ENCODE measurements at places on chromosomes 1 and 21.

DNA sequence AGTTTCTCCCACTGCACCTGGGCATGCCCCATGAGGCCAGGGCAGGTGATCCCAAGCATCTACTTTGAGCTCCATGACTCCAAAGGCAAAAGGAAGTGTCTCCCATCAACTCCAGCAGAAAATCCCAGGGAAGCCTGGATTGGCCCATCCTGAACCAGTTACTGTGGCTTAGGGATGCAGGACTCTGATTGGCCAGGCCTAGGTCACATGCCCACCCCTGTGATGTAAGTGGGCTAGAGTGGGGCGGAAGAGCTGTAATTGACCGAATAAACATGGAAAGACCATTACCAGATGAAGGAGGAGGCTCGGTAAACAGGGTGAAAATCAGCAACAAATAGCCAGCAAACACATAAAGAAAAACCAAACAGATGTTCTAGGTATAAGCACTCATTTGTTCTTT lies 45.2 kb downstream of the MATN1 start:
- H3K4me1 ChIP-seq = no peaks in the 10 kb centered on the region
- H3K4me3 ChIP-seq = no peak overlapping the region
- no peaks in the 10 kb centered on the region for H3K36me3 ChIP-seq
- H3K27me3 ChIP-seq = peaks cover 10% of the 10 kb centered on the region
- no peak overlapping the region for H3K27ac ChIP-seq

DNA sequence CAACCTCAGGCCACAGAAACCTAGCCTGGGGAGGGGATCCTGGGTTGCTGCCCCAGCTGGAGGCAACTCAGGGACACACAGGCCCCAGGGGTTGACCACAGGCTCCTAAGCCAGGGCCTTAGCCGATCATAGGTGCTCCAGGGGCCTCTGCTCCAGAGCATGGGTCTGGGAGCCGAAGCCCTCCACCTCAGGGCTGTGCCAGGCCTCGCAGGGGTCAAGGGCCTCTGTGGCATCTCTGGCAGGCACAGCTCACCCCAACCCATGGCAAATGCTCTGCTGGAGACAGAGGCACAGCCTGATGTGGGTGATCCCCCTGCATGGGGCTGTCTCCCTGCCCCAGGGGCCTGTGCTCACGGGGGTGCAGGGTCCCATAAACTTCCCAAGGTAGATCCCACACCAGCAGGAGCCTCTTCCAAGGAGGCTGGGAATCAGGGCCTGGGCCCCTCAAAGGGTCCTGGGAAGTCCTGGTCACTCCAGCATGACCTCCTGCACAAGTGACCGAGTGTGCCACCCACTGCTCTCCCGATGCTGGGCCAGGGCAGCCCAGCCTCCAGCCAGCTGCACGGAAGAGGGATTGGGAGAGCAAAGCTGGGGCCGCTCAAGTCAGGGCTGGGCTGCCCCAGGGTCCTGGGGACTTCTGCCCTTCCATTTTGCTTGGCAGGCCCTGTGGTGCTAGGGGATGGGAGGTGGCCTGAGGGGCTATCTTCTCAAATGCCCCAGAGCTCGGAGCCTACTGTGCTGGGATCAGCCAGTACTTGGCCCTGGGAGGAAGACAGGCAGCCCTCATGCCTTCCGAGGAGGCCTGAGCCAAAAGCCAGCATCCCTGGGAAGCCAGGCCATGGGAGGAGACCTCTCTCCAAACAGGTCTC lies 22.2 kb upstream of the PRSS38 start:
- peaks cover 25% of the 10 kb centered on the region for H3K4me1 ChIP-seq
- no peaks in the 10 kb centered on the region for H3K27me3 ChIP-seq
- H3K4me3 ChIP-seq = no peak overlapping the region
- no peaks in the 10 kb centered on the region for H3K36me3 ChIP-seq
- H3K27ac ChIP-seq = peak overlapping the region; percentile 77

DNA sequence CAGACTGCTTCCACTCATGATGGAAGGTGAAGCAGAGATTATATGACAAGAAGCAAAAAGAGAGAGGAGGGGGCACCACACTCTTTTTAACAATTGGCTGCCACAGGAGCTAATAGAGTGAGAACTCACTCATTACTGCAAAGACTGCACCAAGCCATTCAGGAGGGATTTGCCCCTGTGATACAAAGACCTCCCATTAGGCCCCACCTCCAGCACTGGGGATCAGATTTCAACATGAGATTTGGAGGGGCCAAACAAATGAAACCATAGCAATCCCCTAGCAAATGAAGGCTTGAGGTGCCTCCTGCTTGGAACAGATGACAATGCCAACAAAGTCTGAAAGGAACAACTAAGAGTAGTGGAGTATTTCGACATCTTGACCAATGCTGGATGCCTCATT lies 122.5 kb upstream of the COA6 start:
- DNase-seq = peak; percentile 35
- H3K36me3 ChIP-seq = no peaks in the 10 kb centered on the region
- no peak overlapping the region for H3K4me3 ChIP-seq
- H3K27me3 ChIP-seq = no peaks in the 10 kb centered on the region
- H3K4me1 ChIP-seq = no peaks in the 10 kb centered on the region

DNA sequence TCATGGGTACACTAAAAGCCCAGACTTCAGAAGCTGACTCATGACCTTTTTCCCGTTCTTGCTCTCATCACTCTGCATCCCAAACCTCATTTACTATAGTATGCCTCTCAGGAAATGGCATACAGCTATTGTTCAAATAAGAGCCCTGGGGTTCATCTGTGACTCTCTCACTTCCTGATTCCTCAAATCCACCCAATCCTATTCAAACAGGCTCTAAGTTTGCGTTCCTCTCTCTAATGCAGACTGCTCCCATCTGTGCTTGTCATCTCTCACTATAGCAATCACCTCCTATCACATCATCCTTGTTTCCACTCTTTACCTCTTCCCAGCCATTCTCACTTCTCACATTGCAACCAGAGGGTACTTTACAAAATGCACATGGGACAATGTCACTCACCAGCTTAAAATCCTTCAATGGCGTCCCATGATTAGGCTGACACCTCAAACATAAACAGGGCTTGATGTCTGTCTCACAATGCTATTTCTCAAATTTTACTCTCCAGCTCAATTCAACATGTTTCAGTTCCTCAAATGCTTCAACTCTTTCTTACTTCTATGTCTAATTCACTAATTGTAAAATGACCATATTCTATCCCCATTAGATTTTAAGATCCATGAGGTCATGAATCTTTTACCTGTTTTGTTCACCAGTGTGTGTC lies 408.4 kb downstream of the NTNG1 start:
- H3K4me3 ChIP-seq = no peak overlapping the region
- H3K27me3 ChIP-seq = no peaks in the 10 kb centered on the region
- no peak overlapping the region for H3K27ac ChIP-seq

GRCh38 chr1:9766759-9767442 lies 56.9 kb downstream of the CLSTN1 start:
- no peaks in the 10 kb centered on the region for H3K27me3 ChIP-seq
- peaks cover 3% of the 10 kb centered on the region for H3K4me1 ChIP-seq
- peak; percentile 61 for DNase-seq
- H3K4me3 ChIP-seq = no peak overlapping the region

- H3K36me3 ChIP-seq = no peaks in the 10 kb centered on the region
- no peaks in the 10 kb centered on the region for H3K4me1 ChIP-seq
- no peaks in the 10 kb centered on the region for H3K27me3 ChIP-seq
- no peak overlapping the region for H3K27ac ChIP-seq
Observed at GRCh38 chr1:6511561-6512244, 20.2 kb upstream of the PLEKHG5 start.

- no peaks in the 10 kb centered on the region for H3K27me3 ChIP-seq
- H3K36me3 ChIP-seq = no peaks in the 10 kb centered on the region
- no peak overlapping the region for H3K27ac ChIP-seq
- no peaks in the 10 kb centered on the region for H3K4me1 ChIP-seq
- no peak overlapping the region for H3K4me3 ChIP-seq
- DNase-seq = peak; percentile 17
Observed at GRCh38 chr1:114956570-114956969, 73.1 kb upstream of the TSHB start.

- H3K4me3 ChIP-seq = no peak overlapping the region
- DNase-seq = no peak
- no peaks in the 10 kb centered on the region for H3K4me1 ChIP-seq
Observed at GRCh38 chr1:20896826-20897225, 109.7 kb upstream of the HP1BP3 start.

GRCh38 chr1:226948996-226949395 lies 8.9 kb downstream of the COQ8A start:
- no peaks in the 10 kb centered on the region for H3K4me1 ChIP-seq
- DNase-seq = no peak
- no peak overlapping the region for H3K27ac ChIP-seq
- no peaks in the 10 kb centered on the region for H3K36me3 ChIP-seq

- H3K4me3 ChIP-seq = no peak overlapping the region
- peak overlapping the region; percentile 36 for H3K27ac ChIP-seq
- peaks cover 13% of the 10 kb centered on the region for H3K4me1 ChIP-seq
- no peaks in the 10 kb centered on the region for H3K36me3 ChIP-seq
Observed at GRCh38 chr1:66598670-66599069, 64.7 kb downstream of the SGIP1 start.

- no peak overlapping the region for H3K4me3 ChIP-seq
- no peak overlapping the region for H3K27ac ChIP-seq
- H3K4me1 ChIP-seq = no peaks in the 10 kb centered on the region
- no peak for DNase-seq
- no peaks in the 10 kb centered on the region for H3K36me3 ChIP-seq
Observed at GRCh38 chr1:20308569-20308968, 17.9 kb downstream of the VWA5B1 start.

DNA sequence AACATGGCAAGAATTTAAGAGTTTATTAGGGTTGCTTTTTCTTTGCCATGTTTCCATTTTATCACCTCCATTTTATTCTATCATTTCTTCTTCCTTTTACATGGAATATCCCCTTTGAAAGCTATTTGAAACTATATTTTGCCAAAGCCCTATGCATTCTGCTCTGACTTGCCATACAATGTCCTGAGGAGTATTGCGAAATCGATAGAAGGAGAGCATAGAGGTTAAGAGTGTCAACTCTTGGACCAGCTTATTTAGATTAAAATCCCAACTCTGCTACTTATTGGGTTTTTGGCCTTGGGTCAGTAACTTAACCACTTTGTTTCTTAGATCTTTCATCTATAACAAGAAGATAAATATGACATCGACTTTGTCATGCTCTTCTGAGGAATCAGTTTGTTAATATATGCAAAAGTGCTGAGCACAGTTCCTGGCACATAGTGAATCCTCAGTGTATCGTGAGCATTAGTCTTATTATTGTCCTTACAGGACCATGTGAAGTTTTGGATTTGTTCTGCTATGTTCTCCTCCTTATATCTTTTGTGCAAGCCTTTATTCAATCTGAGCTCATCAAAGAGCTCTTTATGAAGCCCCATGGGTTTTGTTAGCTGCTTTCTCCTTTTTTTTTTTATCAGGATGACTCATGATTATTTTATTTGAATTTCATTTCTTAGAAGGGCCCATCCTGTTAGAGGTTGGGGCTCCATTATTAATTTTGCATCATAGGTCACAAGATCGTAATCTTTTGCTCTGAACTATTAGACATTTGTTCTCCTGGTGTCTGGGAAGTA lies 17.6 kb downstream of the ACKR1 start:
- H3K36me3 ChIP-seq = no peaks in the 10 kb centered on the region
- H3K4me1 ChIP-seq = no peaks in the 10 kb centered on the region
- DNase-seq = no peak
- H3K4me3 ChIP-seq = no peak overlapping the region
- H3K27me3 ChIP-seq = peaks cover 53% of the 10 kb centered on the region
- H3K27ac ChIP-seq = no peak overlapping the region

- no peak for DNase-seq
- no peak overlapping the region for H3K27ac ChIP-seq
- no peaks in the 10 kb centered on the region for H3K36me3 ChIP-seq
- no peaks in the 10 kb centered on the region for H3K4me1 ChIP-seq
- H3K27me3 ChIP-seq = no peaks in the 10 kb centered on the region
Observed at GRCh38 chr21:41048145-41048544, 119.8 kb upstream of the BACE2 start.

DNA sequence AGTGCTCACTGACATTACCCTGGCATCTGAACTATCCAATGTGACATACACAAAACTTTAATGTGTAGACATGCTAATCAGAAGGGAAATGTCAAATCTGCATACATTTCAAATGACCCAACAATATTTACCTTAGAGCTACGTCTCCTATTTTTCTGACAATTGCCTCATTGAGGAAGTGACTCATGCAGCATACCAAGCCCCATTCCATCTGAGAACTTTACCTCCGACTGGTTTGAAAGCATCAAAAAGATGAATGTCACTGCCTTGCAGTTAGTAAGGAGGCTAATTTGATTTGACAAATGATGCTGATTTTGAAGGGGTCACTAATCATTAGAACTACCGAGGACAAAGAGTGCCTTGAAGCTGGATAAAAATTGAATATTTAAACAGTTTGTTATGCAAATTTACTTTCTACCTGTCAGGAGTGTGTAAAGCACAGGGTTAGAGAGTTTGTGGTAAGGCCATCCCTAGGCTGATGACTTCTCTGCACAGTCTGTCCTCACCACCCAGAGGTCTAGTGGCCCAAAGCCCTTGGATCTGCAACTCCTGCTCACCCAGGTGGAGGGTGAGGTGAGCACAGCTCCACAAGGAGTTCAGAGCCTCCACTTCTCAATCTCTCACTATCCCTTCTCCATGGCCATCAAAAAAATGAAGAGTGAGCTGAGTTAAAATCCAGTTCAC lies 500.3 kb upstream of the C1orf87 start:
- no peak overlapping the region for H3K27ac ChIP-seq
- DNase-seq = peak; percentile 22
- peaks cover 6% of the 10 kb centered on the region for H3K27me3 ChIP-seq
- no peak overlapping the region for H3K4me3 ChIP-seq
- no peaks in the 10 kb centered on the region for H3K4me1 ChIP-seq
- no peaks in the 10 kb centered on the region for H3K36me3 ChIP-seq

- no peaks in the 10 kb centered on the region for H3K27me3 ChIP-seq
- no peak for DNase-seq
- no peaks in the 10 kb centered on the region for H3K36me3 ChIP-seq
- H3K4me3 ChIP-seq = no peak overlapping the region
Observed at GRCh38 chr1:91584878-91585277, 84.2 kb downstream of the CDC7 start.

DNA sequence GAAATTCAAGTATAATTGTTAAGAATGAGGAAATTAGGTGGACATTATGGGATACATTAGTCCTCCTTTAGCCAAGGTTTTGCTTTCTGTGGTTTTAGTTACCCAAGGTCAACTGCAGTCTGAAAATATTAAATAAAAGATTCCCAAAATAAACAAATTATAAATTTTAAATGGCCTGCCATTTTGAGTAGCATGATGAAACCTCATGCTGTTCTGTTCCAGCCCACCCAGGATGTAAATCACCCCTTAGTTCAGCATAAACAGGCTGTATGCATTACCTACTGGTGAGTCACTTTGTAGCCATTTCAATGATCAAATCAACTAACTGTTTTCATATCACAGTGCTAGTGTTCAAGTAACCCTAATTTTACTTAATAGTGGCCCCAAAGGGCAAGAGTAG lies 132.5 kb upstream of the LYPLAL1 start:
- no peaks in the 10 kb centered on the region for H3K4me1 ChIP-seq
- no peak for DNase-seq
- H3K36me3 ChIP-seq = no peaks in the 10 kb centered on the region

GRCh38 chr1:76587212-76587611 lies 280.1 kb upstream of the ST6GALNAC5 start:
- H3K27me3 ChIP-seq = no peaks in the 10 kb centered on the region
- H3K4me3 ChIP-seq = no peak overlapping the region
- peaks cover 7% of the 10 kb centered on the region for H3K4me1 ChIP-seq
- no peak overlapping the region for H3K27ac ChIP-seq

- H3K4me3 ChIP-seq = no peak overlapping the region
- H3K36me3 ChIP-seq = no peaks in the 10 kb centered on the region
- no peak overlapping the region for H3K27ac ChIP-seq
- DNase-seq = peak; percentile 15
Observed at GRCh38 chr1:209291715-209292114, 291.8 kb upstream of the CAMK1G start.
